Ascending aorta (tissue), 2 donors: ENCODE measurements at places on chromosomes 3 and 15. TPM values are rescaled to one million over a fixed set of nuclear protein-coding genes. Genes with fewer than 3 reads are reported as not detected.

Gene CYB561D2
- 20.2 TPM for total RNA-seq

Gene TF
- total RNA-seq = 62.8 TPM

Gene ETFA
- 31.7 TPM for total RNA-seq

Gene NGLY1
- total RNA-seq = 16.3 TPM

Gene TMEM158
- not detected for total RNA-seq

DNA sequence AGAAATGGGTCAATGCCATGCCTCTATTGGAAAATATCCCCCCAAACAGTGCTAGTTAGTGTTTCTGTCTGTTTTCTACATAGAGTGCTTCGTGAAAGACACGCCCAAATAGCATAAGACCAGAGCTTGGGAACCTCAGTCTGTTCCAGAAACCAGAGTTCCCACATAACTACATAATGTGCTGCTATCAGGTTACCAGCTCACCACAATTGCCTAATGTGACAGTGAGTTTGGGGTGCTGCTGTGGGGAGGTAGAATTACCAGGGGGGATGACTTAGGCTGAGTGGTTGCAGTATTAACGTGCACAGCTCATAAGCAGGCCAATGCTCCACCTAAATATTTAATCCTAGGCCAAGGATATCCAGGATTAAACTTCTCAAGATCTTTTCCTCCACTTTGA lies 39.2 kb downstream of the DUT start:
- no peak for DNase-seq
- no peak overlapping the region for H3K27ac ChIP-seq
- H3K4me3 ChIP-seq = no peak overlapping the region
- H3K27me3 ChIP-seq = no peaks in the 10 kb centered on the region
- no peaks in the 10 kb centered on the region for H3K4me1 ChIP-seq

GRCh38 chr15:94145046-94145445 lies 86.3 kb upstream of the MCTP2 start:
- H3K27ac ChIP-seq = no peak overlapping the region
- no peak for DNase-seq
- no peaks in the 10 kb centered on the region for H3K36me3 ChIP-seq
- no peaks in the 10 kb centered on the region for H3K4me1 ChIP-seq

DNA sequence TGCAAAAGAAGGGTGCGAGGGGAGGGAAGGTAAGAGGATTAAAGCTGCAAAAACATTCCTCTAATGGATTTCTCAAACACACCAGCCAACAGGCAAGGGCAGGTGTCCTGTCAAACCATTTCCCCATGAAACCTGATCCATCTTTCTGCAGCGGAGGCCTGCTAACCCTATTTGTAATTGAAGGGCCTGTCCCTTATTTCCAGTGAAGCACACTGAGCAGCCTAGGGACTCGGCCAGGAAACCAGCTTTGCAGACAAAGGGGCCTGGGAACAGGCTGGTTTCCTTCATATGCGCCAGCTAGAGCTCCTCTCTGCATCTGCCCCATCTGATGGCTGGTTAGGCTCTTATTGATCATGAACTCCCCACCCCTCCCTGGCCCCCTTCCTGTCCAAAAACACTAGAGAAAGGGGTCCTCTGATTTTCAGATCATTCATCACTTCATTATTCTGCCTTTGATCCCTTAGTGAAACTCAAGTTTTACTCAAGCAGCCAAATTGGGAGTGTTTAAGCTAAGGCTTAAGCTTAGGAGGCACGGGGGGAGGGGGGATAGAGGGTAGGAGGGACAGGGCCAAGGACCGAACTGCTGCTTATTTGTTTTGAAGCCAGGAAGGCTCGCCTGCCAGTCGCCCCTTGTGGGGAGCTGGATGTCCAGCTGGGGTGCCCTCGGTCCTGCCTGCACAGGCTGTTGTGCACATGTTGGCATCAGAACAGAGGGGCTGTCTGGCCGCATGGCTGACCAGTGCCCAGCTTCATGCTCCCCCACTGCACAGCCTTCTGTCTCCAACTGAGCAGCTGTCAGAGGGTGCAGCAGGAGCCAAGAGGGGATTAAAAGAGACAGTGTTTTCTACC lies 53.1 kb downstream of the BOC start:
- DNase-seq = no peak
- H3K27me3 ChIP-seq = no peaks in the 10 kb centered on the region
- H3K27ac ChIP-seq = no peak overlapping the region
- peaks cover 9% of the 10 kb centered on the region for H3K36me3 ChIP-seq
- H3K4me1 ChIP-seq = peaks cover 12% of the 10 kb centered on the region

DNA sequence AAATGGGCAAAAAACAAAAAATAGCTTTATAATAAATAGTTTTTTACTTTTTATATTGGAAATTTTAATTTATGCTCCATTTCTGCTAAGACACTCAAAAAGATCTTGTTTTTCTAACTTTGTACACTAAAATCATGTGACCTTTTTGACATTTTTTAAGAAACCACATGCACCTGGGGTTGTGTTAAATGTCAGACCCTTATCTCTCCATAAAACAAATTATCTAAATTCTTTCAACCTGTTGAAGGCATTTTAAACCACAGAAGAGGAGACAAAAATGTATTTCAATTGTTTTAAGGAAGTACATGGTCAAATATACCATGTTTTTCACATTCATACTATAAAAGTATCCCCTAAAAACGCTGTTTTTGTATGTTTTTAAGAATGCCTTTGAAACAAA lies 29.2 kb downstream of the IFT80 start:
- DNase-seq = no peak
- no peaks in the 10 kb centered on the region for H3K27me3 ChIP-seq
- H3K27ac ChIP-seq = no peak overlapping the region
- H3K4me1 ChIP-seq = no peaks in the 10 kb centered on the region
- H3K36me3 ChIP-seq = peaks cover 13% of the 10 kb centered on the region

- no peaks in the 10 kb centered on the region for H3K27me3 ChIP-seq
- H3K4me3 ChIP-seq = no peak overlapping the region
- H3K4me1 ChIP-seq = peaks cover 16% of the 10 kb centered on the region
- no peak for DNase-seq
These were observed 29.8 kb downstream of the LOXL1 start for GRCh38 chr15:73955861-73956742.

- no peak overlapping the region for H3K27ac ChIP-seq
- DNase-seq = no peak
- no peaks in the 10 kb centered on the region for H3K4me1 ChIP-seq
- H3K36me3 ChIP-seq = no peaks in the 10 kb centered on the region
- no peak overlapping the region for H3K4me3 ChIP-seq
- no peaks in the 10 kb centered on the region for H3K27me3 ChIP-seq
These were observed 22.0 kb downstream of the OR5H15 start for GRCh38 chr3:98188545-98188944.

GRCh38 chr15:45253330-45253729 lies 1.3 kb downstream of the SLC28A2 start:
- no peak overlapping the region for H3K4me3 ChIP-seq
- no peaks in the 10 kb centered on the region for H3K4me1 ChIP-seq
- no peak overlapping the region for H3K27ac ChIP-seq
- no peaks in the 10 kb centered on the region for H3K36me3 ChIP-seq
- no peak for DNase-seq

DNA sequence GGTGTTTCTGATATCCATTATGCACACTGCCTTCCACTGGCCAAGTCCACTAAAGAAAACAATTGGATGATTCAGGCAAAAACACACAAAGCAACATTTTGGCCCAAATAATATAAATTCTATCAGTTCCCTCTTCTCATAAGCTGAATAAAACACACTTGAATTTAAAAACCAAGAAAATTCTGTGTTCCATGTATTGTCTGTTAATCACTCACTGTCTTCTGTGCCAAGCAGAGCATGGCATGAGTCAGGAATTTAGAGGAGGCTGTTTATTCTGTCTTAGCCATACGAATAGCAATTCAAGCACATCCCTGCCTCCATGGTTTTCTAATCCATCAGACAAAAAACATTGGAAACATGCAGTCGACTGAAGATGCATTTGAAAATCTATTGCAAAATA lies 215.6 kb upstream of the UMPS start:
- H3K27ac ChIP-seq = no peak overlapping the region
- H3K4me1 ChIP-seq = no peaks in the 10 kb centered on the region
- H3K27me3 ChIP-seq = no peaks in the 10 kb centered on the region
- H3K36me3 ChIP-seq = peaks cover 11% of the 10 kb centered on the region

GRCh38 chr3:129025691-129026435 lies 24.8 kb downstream of the EFCC1 start:
- no peaks in the 10 kb centered on the region for H3K27me3 ChIP-seq
- no peaks in the 10 kb centered on the region for H3K36me3 ChIP-seq
- DNase-seq = no peak
- H3K4me1 ChIP-seq = peaks cover 4% of the 10 kb centered on the region
- H3K27ac ChIP-seq = no peak overlapping the region

- no peak overlapping the region for H3K27ac ChIP-seq
- H3K27me3 ChIP-seq = no peaks in the 10 kb centered on the region
- H3K4me3 ChIP-seq = no peak overlapping the region
- no peak for DNase-seq
- H3K4me1 ChIP-seq = no peaks in the 10 kb centered on the region
These were observed 1399.7 kb upstream of the CADM2 start for GRCh38 chr3:83559082-83559481.

GRCh38 chr3:3689601-3690375 lies 109.4 kb upstream of the LRRN1 start:
- no peak for DNase-seq
- H3K4me1 ChIP-seq = no peaks in the 10 kb centered on the region
- H3K4me3 ChIP-seq = no peak overlapping the region
- no peaks in the 10 kb centered on the region for H3K36me3 ChIP-seq
- H3K27ac ChIP-seq = no peak overlapping the region

GRCh38 chr3:30700702-30701321 lies 94.4 kb downstream of the TGFBR2 start:
- H3K27ac ChIP-seq = no peak overlapping the region
- no peak overlapping the region for H3K4me3 ChIP-seq
- H3K4me1 ChIP-seq = no peaks in the 10 kb centered on the region
- no peaks in the 10 kb centered on the region for H3K27me3 ChIP-seq
- DNase-seq = no peak

DNA sequence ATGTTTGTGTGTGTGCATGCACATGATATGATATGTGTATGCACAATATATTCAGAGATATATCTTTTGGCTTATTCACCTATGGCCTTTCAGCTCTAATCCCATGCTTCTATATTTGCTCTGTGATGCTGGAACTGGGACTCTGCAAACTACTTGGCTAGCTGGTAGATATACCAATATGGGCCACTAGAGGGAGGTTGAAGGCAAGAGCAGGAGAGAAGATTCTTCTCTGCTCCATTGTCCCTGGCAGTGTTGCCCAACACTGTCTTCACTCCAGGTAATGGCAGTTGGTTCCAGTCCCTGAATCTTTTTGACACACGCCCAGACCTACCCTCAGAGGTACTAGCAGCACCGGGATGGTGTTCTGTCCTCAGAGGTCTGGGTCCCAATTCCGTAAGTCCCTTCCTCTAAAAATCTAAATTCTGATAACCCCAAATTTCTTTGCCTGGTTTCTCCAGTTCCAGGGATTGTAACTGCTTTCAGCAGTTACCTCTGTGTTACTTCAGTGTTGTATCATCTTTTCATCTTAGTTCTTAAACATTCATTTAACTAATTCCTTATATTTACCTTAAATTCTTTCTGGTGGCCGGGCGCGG lies 44.7 kb downstream of the GTPBP8 start:
- no peak overlapping the region for H3K4me3 ChIP-seq
- DNase-seq = no peak
- no peak overlapping the region for H3K27ac ChIP-seq
- no peaks in the 10 kb centered on the region for H3K4me1 ChIP-seq

GRCh38 chr15:81865850-81866537 lies 179.8 kb downstream of the MEX3B start:
- no peaks in the 10 kb centered on the region for H3K27me3 ChIP-seq
- H3K4me1 ChIP-seq = no peaks in the 10 kb centered on the region
- no peak for DNase-seq
- H3K36me3 ChIP-seq = no peaks in the 10 kb centered on the region

DNA sequence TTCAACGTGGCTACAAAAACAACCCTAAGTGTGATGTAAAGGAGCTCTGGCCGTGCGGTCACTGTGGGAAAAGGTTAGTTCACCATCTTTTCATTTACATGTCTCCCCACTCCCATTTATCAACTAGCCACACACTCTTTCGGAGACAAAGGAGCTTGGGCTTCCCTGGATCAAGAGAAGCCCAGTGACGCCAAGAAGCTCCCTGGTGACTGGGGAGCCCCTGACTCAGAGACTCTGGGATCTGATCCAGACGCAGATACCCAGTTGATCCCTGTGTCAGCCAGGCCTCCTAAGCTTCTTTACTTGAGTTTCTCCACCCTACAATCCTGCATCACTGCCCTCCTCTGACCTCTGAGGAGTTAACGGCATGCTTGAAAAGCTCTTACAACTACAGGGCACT lies 43.9 kb downstream of the HEG1 start:
- H3K27ac ChIP-seq = no peak overlapping the region
- H3K36me3 ChIP-seq = peaks cover 74% of the 10 kb centered on the region
- no peaks in the 10 kb centered on the region for H3K27me3 ChIP-seq
- no peak for DNase-seq
- H3K4me3 ChIP-seq = no peak overlapping the region

DNA sequence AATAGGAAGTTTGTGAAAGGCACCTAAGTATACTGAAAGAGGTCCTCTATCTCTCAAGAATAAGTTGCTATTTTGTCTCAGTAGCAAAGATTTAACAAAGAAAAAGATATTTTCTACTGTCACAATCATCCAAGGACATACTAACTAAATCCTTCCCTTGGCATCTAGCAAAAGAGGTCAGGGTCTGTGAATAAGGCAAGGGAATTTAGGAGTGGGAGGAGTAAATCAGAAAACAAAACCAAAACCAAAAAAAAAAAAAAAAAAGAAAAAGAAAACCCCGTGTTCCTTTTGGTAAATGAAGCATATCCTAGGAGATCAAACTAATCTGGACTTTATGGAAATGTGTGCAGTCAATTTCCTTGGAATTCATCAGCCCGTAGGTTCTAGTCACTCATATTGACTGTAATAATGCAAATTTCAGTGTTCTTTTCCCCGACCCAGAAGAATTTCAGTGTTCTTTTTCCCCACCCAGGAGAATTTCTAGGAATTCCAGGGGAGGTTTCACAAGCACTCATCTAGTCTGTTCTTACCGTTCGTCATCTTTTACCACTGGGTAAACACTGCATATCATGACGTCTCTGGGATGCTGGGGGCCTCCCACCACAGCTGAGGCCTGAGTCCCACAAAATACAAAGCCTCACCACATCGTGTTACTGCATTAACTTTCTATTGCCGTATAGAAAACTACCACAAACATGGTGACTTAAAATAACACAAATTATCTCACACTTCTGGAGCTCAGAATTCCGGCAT lies 113.8 kb upstream of the CCDC54 start:
- no peaks in the 10 kb centered on the region for H3K27me3 ChIP-seq
- peak overlapping the region; percentile 38 for H3K4me3 ChIP-seq
- no peaks in the 10 kb centered on the region for H3K4me1 ChIP-seq
- DNase-seq = no peak
- no peaks in the 10 kb centered on the region for H3K36me3 ChIP-seq

DNA sequence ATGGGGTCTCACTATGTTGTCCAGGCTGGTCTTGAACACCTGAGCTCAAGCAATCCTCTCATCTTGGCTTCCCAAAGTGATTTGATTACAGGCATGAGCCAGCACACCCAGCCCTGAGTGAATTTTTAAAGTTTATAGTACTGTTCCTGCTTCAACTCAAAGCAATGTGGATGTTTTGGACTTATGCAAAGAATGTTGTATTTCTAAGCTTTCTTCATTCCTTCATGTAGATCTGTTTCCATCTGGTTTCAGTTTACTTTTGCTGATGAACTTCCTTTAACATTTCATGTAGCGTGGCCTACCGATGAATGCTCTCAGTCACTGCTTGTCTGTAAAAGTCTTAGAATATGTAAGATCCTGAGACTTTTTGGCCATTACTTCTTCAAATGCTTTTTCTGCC lies 23.2 kb downstream of the NRG4 start:
- DNase-seq = no peak
- H3K36me3 ChIP-seq = no peaks in the 10 kb centered on the region
- no peak overlapping the region for H3K27ac ChIP-seq

GRCh38 chr15:65245096-65245856 lies 34.0 kb upstream of the CILP start:
- DNase-seq = no peak
- H3K4me1 ChIP-seq = no peaks in the 10 kb centered on the region
- no peak overlapping the region for H3K4me3 ChIP-seq
- H3K27me3 ChIP-seq = no peaks in the 10 kb centered on the region
- no peaks in the 10 kb centered on the region for H3K36me3 ChIP-seq
- H3K27ac ChIP-seq = no peak overlapping the region
